Body of pancreas (tissue), 4 donors: ENCODE measurements at places on chromosomes 4 and X.
A peak's percentile ranks its signal among the peaks of the same experiment; 100 is the strongest.

- H3K27ac ChIP-seq = no peak overlapping the region
- peaks cover 1% of the 10 kb centered on the region for H3K36me3 ChIP-seq
- H3K27me3 ChIP-seq = no peaks in the 10 kb centered on the region
- H3K4me1 ChIP-seq = no peaks in the 10 kb centered on the region
These were observed 53.4 kb downstream of the CNOT6L start for GRCh38 chr4:77765720-77766119.

DNA sequence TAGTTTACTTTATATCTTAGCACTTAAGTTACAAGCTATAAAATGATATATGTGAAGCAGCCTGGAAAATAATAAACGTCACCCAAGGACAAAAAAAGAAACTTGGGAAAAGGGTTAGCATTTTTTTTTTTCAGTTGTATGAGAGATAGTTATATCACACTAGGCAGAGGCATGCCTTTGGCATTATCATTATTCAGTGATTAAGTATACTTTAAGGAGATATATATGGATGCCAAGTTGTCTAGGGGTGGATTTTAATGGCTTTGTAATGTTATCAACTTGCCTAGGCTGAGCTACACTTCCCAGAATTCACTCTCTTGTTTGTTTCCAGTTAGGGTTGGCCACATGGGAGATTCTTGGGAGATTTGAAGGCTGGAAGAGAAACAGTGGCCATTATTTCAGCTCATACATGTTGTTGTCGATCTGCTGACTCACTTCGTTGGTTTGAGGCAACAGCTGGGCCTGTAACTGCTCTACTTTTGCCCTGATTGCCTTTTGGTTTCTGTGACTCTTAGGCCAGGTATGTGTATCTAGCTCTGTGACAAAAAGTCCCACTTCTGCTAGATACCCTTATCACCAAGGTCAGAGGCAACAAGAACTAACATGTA is 11.5 kb upstream of the SRPX start:
- H3K27ac ChIP-seq = no peak overlapping the region
- no peak overlapping the region for H3K4me3 ChIP-seq
- H3K27me3 ChIP-seq = no peaks in the 10 kb centered on the region
- no peak for DNase-seq

DNA sequence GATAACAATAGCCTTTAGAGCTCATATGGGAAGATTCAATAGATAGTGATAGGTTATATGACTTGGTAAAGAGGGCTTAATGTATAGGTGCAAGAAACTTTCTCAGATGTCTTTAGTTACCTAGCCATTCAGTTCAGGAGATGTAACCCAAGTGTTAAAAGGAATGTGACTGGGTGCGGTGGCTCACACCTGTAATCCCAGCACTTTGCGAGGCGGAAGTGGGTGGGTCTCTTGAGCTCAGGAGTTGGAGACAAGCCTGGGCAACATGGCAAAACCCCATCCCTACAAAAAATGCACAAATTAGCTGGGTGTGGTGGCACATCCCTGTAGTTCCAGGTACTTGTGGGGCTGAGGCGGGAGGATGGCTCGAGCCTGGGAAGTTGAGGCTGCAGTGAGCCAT is 7.9 kb downstream of the TET2 start:
- H3K36me3 ChIP-seq = no peaks in the 10 kb centered on the region
- H3K27me3 ChIP-seq = no peaks in the 10 kb centered on the region
- peaks cover 23% of the 10 kb centered on the region for H3K4me1 ChIP-seq
- H3K4me3 ChIP-seq = no peak overlapping the region

GRCh38 chrX:100658941-100659381 is 15.0 kb downstream of the SRPX2 start:
- no peak overlapping the region for H3K4me3 ChIP-seq
- no peaks in the 10 kb centered on the region for H3K27me3 ChIP-seq
- no peaks in the 10 kb centered on the region for H3K36me3 ChIP-seq

DNA sequence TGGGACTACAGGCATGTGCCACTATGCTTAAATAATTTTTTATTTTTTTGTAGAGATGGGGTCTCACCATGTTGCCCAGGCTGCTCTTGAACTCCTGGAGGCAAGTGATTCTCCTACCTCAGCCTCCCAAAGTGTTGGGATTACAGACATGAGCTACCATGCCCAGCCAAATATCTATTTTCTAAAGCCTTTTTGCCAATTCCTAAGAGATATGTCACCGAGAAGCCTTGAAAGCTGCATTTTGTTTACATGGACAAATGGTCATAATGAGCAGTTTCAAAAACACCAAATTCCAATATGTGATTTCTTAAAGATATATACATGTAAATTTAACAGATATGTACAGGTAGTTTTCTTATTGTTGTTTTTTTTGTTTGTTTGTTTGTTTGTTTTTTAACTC is 33.0 kb upstream of the PGRMC2 start:
- H3K4me3 ChIP-seq = no peak overlapping the region
- H3K36me3 ChIP-seq = no peaks in the 10 kb centered on the region
- no peak for DNase-seq
- no peak overlapping the region for H3K27ac ChIP-seq
- no peaks in the 10 kb centered on the region for H3K4me1 ChIP-seq

- no peaks in the 10 kb centered on the region for H3K27me3 ChIP-seq
- peaks cover 7% of the 10 kb centered on the region for H3K4me1 ChIP-seq
- no peak overlapping the region for H3K4me3 ChIP-seq
- H3K27ac ChIP-seq = no peak overlapping the region
- no peaks in the 10 kb centered on the region for H3K36me3 ChIP-seq
- no peak for DNase-seq
These were observed 126.5 kb downstream of the ARSF start for GRCh38 chrX:3167771-3168170.

DNA sequence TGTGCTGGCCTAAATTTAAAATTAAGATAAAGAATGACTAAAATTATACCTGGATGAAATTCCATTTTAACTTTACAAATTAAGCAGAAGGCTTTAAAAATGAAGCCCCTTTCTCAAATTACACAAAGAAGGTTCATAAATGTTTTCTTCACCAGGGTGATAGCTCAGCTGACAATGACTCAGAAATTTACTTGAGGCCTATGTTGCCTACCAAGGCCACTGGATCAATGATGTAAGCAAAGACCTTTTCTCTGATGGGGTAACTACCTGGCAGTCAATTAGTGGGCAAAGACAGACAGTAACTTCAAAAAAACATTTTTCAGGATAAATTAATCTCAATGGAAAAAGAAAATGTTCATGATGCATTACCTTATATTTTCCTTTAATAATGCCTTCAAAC is 23.9 kb upstream of the GPR34 start:
- no peak overlapping the region for H3K4me3 ChIP-seq
- no peak for DNase-seq
- no peaks in the 10 kb centered on the region for H3K36me3 ChIP-seq
- no peaks in the 10 kb centered on the region for H3K27me3 ChIP-seq

- DNase-seq = no peak
- peak overlapping the region; percentile 89 for H3K27ac ChIP-seq
- H3K36me3 ChIP-seq = no peaks in the 10 kb centered on the region
- H3K4me3 ChIP-seq = peak overlapping the region; percentile 58
- peaks cover 17% of the 10 kb centered on the region for H3K4me1 ChIP-seq
These were observed 106.5 kb upstream of the STOX2 start for GRCh38 chr4:183798301-183799253.

GRCh38 chr4:140014284-140014683 is 139.7 kb downstream of the MAML3 start:
- H3K4me3 ChIP-seq = no peak overlapping the region
- H3K4me1 ChIP-seq = peaks cover 31% of the 10 kb centered on the region
- no peaks in the 10 kb centered on the region for H3K36me3 ChIP-seq
- H3K27ac ChIP-seq = no peak overlapping the region
- DNase-seq = no peak
- no peaks in the 10 kb centered on the region for H3K27me3 ChIP-seq

DNA sequence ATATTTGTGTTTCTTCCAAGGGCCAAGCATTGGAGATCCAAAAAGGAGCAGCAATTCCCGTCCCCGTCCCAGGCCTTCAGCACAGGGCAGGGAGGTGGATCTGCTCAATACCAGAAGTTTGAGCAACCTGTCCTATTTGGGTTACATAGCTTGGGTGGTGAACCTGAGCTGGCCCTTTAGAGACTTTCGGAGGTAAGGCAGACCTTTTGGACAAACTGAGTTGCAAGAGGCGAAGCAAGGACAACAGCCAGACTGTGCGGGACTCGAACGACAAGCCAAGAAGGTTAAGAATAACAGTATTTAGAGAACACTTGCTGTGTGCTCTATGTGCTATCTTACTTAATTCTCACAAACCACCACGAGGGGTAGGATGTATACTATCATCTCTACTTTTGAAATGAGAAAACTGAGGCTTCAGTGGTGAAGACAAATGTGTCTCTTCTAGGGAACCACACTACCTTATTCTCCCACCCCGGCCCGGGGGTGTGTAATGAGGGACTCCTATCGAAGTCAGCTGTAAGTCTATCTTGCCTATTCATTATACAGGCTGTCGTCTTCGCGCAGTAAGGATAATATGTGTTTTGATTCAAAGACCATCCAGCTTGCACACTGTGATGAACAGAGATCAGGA is 1.3 kb downstream of the NOP14 start:
- peaks cover 24% of the 10 kb centered on the region for H3K4me1 ChIP-seq
- H3K27ac ChIP-seq = no peak overlapping the region
- DNase-seq = no peak
- no peaks in the 10 kb centered on the region for H3K27me3 ChIP-seq
- no peaks in the 10 kb centered on the region for H3K36me3 ChIP-seq

DNA sequence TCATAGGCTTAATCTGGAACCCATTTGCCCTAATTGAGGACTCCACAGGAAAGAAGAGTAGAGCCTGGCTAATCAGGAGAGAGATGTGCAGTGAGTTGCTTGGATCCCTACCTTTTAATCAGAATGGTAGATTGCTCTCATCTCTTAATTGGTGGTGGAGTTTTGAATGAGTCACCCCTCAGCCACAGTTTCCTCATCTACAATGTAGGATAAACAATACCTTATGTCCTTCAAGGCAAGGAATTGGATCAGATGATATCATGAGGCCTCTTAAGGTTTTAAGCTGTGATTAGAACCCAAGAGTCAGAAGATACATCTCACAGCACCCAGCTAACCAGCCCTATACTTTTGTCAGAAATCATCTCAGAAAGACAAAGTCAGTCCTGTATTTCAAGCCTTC is 39.1 kb downstream of the PDGFRA start:
- H3K36me3 ChIP-seq = no peaks in the 10 kb centered on the region
- no peak for DNase-seq
- no peak overlapping the region for H3K4me3 ChIP-seq
- H3K4me1 ChIP-seq = no peaks in the 10 kb centered on the region

DNA sequence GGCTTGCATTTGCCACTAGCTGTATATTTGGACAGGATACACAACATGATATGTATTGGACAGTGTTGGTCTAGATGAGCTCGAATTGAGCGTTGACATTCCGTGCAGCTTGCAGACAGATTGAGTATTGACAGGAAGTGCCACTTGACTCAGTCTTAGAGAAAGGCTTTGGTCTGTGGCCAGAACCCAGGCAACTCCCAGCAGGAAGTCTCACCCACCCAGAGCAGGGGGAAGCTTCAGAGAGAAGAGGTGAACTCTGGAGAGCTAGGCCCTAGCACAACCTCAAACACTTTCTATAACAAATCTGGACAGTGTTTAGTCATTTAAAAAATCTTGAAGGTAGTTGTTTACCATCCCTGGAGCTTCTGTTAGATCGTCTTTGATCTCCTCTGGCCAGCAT is 280.5 kb downstream of the FBXW7 start:
- H3K27me3 ChIP-seq = no peaks in the 10 kb centered on the region
- H3K4me1 ChIP-seq = no peaks in the 10 kb centered on the region
- no peak overlapping the region for H3K4me3 ChIP-seq
- no peak for DNase-seq
- H3K27ac ChIP-seq = no peak overlapping the region

- H3K27ac ChIP-seq = no peak overlapping the region
- H3K27me3 ChIP-seq = no peaks in the 10 kb centered on the region
- no peak for DNase-seq
- no peaks in the 10 kb centered on the region for H3K4me1 ChIP-seq
- no peak overlapping the region for H3K4me3 ChIP-seq
These were observed 56.0 kb upstream of the BMPR1B start for GRCh38 chr4:94701631-94702300.

DNA sequence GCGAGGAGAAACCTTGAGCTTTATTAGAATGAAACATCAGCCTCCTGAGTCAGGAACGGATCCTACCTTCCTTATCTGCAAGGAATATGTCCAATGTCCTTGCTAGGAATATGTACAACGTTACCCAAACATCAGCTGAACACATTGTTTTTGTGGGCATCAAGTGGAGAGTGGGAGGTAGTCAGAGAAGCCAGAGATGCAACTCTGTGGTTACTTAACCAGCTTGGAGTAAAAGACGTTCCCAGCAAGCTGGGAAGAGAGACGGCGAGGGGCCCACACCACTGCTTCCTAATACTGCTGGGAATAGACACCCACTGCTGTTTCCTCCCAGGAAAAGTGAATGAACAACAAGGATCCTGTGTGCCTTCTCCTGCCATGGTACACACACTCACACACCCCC is 74.4 kb upstream of the PLAC1 start:
- no peak for DNase-seq
- no peak overlapping the region for H3K27ac ChIP-seq
- no peaks in the 10 kb centered on the region for H3K4me1 ChIP-seq

DNA sequence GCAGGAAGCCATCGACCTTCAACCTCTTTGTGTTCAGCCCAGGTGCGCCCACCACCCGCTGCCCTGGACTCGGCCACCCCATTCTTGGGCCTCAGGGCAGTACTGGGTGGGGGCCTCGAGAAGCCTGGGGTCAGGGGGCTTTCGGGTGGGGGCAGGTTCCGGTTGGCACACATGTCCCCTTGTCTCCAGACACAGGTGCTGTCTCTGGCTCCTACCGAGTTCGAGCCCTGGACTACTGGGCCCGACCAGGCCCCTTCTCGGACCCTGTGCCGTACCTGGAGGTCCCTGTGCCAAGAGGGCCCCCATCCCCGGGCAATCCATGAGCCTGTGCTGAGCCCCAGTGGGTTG is 7.4 kb upstream of the FGFRL1 start:
- H3K36me3 ChIP-seq = no peaks in the 10 kb centered on the region
- H3K4me3 ChIP-seq = no peak overlapping the region
- no peak for DNase-seq
- no peak overlapping the region for H3K27ac ChIP-seq

DNA sequence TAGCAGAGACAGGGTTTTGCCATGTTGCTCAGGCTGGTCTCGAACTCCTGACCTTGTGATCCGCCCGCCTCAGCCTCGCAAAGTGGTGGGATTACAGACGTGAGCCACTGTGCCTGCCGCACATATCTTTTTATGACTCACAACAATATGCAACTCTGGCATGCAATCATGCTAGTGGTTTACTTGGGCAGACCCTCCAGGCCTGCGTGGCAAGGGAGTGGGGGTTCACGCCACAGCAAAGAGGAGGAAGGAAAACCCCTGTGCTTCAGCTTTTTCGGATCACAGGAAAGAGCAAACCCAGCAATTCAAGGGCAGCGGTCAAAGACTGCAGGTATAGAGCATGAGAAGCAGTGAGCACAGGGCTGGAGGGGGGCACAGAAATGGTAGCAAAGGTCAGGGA is 48.3 kb upstream of the CD99 start:
- H3K27ac ChIP-seq = no peak overlapping the region
- H3K4me1 ChIP-seq = no peaks in the 10 kb centered on the region
- H3K36me3 ChIP-seq = no peaks in the 10 kb centered on the region
- no peak overlapping the region for H3K4me3 ChIP-seq
- H3K27me3 ChIP-seq = no peaks in the 10 kb centered on the region
